Activated CD8-positive, alpha-beta T cell treated with anti-CD3 and anti-CD28 coated beads, Interleukin-2, amount 10 ng/mL, durations not matched to agents 7 days and 5 days (primary cell): ENCODE measurements at places on chromosomes 11 and 22.

- DNase-seq: no peak
These were observed 1.7 kb upstream of the TECTA start for GRCh38 chr11:121099364-121099763.

DNA sequence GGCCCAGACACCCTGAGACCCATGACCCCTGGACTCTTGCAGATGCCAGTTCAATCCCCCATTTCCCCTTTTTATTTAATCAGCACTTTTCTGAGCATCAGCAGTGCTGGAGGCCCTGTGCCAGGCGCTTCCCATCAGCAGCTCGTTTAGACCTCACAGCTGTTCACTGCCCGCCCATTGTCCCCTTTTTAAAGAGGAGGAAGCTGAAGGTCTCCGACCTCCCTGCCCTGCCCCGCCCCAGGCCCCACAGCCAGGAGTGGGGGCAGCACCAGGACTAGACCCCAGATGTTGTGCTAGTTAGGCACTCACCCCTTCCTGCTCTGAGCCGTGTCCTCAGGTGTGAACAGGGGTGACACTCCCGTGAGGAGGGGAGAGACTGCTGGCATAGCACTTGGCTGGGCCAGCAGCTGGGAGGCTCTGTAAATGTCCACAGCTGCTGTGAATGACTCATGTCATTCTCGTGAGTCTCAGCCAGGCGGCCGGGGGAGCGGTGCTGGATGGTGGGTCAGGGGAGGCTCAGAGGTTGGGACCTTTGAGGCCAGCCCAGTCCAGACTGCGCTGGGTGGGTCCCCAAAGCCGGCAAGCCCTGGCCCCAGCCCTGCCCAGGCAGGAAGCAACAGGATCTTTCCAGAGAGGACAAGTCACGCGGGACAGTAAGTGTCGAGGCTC, 19.9 kb downstream of the EMID1 start:
- no peak for DNase-seq

- DNase-seq: no peak
These were observed 739.8 kb upstream of the API5 start for GRCh38 chr11:42571878-42572610.

DNA sequence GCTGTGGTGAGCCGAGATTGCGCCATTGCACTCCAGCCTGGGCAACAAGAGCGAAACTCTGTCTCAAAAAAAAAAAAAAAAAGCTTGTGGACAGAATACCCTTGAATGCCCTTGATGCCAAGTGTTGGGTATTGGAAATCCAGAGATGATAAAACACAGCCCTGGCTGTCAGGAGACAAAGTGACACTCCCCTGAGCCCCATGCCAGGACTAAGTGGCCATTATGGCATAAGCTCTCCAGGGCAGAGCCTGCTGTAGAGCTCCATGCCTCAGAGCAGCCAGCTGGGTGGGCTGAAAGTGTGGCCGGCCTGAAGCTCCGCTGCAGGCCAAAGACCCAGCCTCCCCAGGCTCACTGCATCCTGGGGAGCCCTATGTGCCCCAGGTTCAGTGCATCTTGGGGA, 4.9 kb downstream of the RNF215 start:
- no peak for DNase-seq

DNA sequence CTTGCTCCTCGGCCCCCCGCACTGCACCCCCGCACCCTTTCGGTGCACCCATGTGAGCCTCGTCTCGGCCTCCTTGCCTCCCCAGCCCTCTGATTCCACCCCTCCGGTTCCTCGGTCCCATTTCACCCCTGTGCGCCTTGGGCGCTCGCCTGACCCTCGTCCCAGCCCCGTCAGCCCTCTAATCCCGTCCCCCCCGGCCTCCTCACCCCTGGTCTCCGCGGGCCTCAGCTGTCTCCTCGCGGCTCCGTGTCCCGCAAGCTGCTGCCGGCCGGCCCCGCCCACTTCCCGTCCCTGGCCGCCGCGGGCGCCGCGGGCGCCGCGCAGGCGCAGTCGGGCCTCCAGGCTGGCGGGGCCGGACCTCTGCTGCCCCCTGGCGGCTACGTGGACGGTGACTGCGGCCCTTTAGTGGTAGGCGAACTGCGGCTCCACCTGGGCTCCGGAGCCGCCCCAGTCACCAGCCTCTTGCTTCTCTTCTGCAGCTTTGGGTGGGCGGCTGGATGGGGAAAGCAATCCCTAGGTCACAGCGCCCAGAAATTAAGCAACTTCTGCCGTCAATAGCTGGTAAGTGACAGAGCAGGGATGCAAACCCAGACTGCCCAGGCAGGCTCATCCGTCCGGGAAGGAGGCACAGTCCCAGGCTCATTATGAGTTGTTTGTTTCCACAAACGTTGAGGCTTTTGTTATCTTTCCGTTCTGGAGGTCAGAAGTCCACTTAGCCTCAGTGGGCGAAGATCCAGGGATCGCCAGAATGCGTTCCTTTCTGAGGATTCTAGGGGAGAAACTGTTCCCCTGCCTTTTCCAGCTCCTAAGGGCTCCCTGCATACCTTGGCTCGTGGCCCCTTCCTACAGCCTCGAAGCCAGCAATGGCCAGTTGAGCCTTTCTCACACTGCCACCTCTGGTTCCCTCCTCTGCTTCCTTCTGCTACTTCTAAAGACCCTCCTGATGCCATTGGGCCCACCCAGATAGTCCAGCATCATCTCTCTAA, at the start of gene PPM1F:
PPM1F (minus strand) TSS at position 263 of the 986 bp plus-strand sequence. CDS start 6,800 bp downstream, outside the sequence.
- peak; percentile 91 for DNase-seq

- DNase-seq: no peak
These were observed 148.3 kb upstream of the RASSF10 start for GRCh38 chr11:12860827-12861226.

DNA sequence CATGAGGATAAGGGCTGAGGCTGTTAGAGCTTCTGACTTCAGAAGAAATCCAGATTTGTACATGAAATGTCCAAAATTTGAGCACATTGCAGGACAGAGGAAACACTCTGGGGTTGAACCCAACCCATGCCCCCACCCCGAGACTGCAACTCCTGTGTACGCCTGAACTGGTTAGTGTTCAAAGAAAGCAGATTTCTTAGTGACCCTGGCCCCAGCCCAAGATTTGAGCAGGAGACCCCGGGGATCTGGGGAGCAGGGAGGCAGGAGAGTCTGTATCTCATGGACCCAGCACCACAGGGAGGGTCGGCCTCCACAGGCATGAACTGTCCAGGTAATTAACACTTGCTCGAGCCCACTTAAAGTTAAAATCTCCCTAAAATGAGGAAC, 69.3 kb upstream of the WNT7B start:
- no peak for DNase-seq

GRCh38 chr11:57549983-57550382, 12.6 kb downstream of the SMTNL1 start:
- no peak for DNase-seq

DNA sequence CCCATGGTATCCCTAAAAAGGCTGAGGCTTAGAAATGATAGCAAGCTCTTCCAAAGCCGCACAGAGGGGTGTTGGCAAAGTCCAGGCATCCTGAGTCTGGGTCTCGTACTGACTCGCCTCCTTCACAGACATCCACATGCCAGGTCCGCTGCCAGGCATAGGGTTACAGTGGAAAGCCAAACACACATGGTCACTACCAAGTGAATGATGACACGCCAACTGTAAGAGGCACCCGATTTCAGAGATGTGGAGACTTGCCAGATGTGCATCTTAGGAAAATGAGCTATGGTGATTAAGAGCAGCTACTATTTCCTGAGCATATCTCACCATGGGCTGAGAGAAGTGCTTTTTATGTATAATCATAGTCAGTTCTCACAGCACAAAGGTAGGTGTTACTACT, 314.9 kb downstream of the MIAT start:
- no peak for DNase-seq

- DNase-seq: no peak
These were observed at the start of gene CTNND1 for GRCh38 chr11:57761301-57762234. TSS of gene CTNND1 (plus strand) at chr11:57761802. CDS start at chr11:57791479, 29,677 bp downstream.

DNA sequence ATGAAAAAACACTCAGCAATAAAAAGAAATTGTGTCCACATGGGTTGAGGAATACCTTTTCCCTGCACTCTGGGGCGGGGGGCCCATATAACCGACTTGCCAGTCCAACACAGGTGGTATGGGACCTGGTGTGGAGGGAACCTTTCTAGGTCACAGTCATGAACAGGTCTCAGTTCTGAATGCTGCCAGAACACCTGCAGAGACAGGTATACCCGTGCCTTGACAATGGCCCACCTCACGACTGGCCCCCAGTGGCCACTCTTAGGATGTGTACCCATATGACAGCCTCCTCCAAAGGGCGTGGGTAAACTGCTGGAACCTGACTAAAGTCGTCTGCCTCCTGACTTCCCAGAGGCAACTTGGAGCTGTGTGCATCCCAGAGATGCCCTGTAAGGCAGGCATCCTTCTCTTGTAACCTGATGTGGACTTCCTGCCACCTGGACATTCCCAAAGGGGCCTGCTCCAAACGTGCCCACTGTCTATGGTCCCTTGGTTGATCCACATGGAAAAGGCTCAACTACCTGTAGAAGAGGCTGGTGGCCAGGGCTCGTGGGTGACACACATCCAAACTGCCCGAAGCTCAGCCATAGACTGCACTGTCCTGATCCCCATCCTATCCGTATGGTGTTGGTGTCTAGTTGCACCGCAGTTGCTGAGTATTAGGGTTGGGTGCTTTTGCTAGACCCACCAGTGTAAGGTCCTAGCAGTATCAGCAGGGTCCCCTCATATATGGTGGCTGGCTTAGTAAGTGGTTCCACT, 859.3 kb downstream of the BRD1 start:
- peak; percentile 30 for DNase-seq

GRCh38 chr22:35556666-35557065, 16.0 kb downstream of the RASD2 start:
- no peak for DNase-seq

DNA sequence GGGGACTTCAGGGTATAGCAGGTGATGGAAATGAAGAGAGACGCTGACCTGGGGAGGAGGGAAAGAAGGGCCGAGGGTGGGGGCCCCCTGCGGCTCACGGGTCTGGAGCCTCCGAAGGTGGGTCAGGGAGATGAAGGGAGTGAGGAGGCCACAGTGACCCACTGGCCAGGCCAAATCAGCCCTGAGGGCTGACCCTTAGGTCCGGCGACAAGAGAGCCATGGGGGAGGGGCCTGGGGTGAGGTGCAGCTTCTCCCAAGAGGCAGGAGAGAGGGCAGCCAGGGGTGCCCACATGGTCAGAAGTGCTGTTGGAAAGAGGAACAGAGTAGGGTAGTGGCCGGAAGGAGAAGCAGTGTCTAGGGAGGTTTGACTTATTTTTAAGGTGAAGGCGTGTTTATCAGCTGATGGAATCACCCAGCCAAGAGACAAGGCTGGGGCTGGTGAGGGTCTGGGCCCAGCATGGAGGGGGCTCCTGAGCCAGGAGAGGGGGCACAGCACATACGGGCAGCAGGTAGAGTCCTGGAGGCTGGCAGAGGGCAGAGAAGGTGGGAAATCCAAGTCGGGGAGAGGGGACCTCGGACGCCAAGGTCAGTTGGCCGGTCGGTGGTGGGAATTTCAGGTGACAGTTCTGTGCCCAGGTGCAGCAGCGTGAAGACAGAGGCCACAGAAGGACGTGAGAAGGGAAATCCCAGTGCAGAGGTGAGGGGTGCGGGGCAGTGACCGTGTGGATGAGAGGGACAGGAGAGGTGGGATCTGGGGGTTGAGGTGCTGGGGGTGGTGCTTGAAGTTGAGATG, 49.0 kb downstream of the LINC01488 start:
- no peak for DNase-seq

GRCh38 chr11:108961095-108961494, 296.2 kb downstream of the DDX10 start:
- DNase-seq: peak; percentile 63

- DNase-seq: no peak
These were observed 12.1 kb downstream of the YPEL4 start for GRCh38 chr11:57637626-57638004.

DNA sequence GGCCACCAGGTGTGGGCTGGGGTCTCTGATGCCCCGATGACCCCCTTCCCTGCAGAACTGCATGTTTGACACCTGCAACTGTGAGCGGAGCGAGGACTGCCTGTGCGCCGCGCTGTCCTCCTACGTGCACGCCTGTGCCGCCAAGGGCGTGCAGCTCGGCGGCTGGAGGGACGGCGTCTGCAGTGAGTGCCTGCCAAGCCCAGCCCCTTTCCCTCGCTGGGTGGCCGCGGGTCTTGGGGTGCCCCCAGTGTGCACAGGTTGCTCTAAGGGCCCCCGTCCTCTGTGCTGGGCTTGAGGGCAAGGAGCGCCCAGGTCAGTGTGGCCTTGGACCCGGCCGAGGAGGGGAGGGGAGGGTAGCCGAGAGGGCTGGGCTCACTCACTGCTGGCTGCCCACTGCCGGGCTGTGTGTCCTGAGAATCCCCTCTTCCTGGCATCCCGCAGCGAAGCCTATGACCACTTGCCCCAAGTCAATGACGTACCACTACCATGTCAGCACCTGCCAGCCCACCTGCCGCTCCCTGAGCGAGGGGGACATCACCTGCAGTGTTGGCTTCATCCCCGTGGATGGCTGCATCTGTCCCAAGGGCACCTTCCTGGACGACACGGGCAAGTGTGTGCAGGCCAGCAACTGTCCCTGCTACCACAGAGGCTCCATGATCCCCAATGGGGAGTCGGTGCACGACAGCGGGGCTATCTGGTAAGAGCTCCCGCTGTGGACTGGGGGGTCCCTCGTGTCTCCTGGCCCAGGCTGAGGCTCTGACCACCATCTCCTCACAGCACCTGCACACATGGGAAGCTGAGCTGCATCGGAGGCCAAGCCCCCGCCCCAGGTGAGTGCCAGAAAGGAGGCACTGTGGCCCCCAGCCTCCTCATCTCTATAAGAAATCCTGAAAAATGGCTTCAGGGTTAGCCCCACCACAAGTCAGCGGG, 17.0 kb downstream of the MUC5AC start:
- DNase-seq: no peak

GRCh38 chr11:45096636-45097035, 49.8 kb upstream of the PRDM11 start:
- DNase-seq: peak; percentile 4

DNA sequence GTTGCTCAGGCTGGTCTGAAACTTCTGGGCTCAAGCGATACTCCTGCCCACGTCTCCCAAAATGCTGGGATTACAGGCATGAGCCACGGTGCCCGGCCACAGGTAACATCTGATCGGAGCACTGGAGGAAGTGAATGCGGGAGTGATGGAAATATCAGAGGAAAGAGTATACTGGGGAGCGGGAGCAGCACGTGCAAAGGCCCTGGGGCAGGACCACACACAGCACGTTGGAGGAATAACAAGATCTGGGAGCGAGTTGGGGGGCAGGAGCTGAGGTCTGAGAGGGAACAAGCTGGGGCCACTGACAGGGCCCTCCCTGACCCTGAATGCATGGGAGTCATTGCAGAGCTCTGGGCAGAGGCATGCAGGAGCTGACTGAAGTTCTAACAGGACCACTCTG, 70.7 kb downstream of the NFAM1 start:
- DNase-seq: no peak
